ENCODE measurements at places on chromosomes 3 and 15.
A peak's percentile ranks its signal among the peaks of the same experiment; 100 is the strongest.

DNA sequence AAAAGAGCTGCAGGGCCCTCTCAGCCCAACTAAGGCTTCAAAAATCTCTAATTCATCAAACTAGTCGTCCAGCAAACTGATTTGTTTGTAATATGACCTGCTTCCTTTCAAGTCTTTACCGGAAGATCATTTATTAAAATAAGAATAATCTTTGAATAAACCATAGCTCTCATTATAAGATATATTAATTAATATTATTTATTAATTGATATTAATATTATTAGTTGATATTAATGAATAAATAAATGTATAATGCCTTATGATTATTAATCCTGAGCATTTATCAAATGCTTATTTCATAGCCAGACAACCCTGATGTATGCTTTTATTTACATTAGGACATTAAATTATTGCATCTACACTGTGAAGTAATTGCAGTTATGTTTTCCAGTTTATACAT, 550.7 kb upstream of the ALCAM start:
- DNase-seq = no peak

- no peak for DNase-seq
Observed at GRCh38 chr3:118128886-118129285, 905.8 kb downstream of the IGSF11 start.

DNA sequence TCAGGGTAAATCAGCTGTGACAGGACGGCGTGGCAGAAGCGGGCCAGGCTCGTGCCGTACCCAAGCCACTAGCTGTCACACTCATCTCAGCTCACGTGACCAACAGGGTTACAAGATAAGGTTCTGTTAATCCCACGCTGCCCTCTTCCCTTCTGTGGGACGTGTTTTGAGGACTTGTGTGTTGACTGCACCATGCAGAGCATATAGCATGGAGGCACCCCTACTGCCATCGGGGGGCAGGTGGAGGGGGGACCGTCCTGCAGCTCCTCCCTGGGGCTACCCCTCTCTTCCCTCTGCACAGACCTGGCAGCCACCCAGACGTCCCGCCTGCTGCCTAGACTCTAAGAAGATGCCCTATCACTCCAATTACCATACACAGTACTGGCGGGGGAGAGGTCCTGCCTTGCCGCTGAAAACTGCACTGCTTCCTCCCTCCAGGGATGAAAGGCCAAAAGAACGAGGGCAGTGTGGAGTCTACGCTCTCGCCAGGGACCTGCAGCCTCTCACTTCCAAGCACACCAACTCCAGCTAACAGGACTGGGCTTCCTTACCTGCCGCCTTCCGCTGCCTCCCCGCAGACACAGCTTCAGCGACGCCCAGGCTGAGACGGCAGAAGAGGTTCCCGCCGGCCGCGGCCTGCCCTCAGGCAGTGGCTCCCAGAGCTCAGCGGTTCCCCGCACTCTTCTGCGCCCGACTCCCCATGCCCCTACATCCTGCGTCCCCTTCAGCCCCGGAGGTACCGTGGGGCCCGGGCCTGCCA, at the start of gene TNK2:
TSS of gene TNK2 (minus strand) at position 618 of the 760 bp plus-strand sequence. CDS start 19,963 bp downstream, outside the sequence.
- peak; percentile 54 for DNase-seq

GRCh38 chr15:73927476-73928240, 1.4 kb downstream of the LOXL1 start:
- DNase-seq = peak; percentile 70

DNA sequence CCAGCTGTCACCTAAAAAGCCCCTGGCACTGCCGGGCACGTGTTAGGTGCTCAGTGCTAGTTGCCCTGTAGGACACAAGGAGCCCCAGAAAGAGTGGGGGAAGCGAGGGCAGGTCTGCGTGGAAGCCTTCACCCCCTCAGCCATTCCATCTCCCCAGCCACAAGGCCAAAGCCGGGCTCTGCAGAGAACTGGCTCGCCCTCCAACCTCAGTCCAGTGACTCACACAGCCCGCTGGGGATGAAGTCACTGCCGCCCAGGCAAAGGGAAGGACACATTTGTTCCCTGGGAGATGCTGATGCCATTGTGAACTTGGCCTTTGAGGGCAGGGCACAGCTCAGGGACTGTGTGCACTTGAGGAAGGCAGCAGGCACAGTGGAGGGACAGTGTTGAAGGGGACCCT, 48.1 kb downstream of the IQSEC1 start:
- DNase-seq = no peak

DNA sequence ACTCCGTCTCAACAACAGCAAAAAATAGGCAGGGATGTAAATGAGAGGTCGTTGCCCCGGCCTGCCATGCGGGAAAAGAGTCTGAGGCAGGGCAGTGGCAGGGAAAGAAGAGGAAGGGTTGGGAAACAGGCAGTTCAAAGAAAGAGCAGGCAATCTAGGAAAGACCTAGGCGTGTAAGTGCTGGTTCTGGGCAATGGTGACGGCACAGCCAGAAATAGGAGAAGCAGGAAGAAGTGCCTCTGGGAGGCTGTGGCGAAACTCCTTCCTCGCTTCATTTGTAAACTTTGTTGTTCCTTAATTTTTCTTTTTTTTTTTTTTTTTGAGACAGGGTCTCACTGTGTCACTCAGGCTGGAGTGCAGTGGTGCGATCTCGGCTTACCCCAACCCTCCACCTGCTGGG, 4.3 kb downstream of the SLC51A start:
- no peak for DNase-seq

DNA sequence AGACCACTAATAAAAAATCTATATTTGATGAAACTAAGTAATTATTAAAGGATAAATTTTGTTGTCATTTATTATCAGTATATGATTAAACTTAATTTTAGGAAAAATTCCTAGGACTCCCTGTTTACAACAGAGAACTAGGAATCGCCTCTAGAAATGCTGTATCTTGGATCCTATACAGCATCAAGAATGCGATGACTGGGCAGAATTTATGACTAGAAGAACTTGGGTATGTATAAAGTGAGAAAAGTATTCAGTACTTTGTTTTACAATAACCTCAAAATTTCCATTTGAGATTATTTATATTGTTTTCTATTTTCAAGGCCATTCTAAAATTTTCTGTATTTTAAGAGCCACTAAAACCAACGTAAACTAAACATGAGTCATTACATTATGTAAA, 82.3 kb upstream of the AGTR1 start:
- DNase-seq = no peak

- DNase-seq = no peak
Observed at GRCh38 chr3:6471744-6472143, 389.2 kb upstream of the GRM7 start.

- DNase-seq = no peak
Observed at GRCh38 chr3:42096796-42097565, 5.8 kb downstream of the TRAK1 start.

GRCh38 chr15:100191161-100191560, 150.6 kb downstream of the ADAMTS17 start:
- no peak for DNase-seq

- DNase-seq = no peak
Observed at GRCh38 chr3:127089486-127090145, 103.3 kb upstream of the PRR23E start.

GRCh38 chr3:146566138-146566537, 21.7 kb upstream of the PLSCR1 start:
- no peak for DNase-seq

- no peak for DNase-seq
Observed at GRCh38 chr3:80767604-80768003, 993.8 kb downstream of the GBE1 start.

GRCh38 chr15:61571026-61571425, 341.9 kb upstream of the RORA start:
- no peak for DNase-seq

DNA sequence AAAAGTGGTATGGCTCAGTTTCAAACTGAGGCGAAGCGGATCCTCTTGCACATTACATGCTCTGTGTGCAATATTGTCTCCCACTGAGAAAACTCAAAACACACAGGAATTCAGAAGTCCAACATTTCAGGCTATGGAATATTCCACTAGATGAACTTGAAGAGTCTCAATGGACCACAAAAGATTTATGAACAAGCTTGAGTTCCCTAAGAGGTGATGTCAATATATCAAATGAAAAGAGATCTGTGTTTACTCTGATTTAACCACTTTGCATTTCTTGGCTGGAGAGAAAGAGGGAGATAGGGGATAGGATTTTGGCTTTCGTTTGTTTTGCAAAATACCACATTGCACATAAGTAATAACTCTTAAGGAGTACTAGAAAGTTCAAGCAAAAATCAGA, 20.3 kb downstream of the PDZRN3 start:
- DNase-seq = no peak

DNA sequence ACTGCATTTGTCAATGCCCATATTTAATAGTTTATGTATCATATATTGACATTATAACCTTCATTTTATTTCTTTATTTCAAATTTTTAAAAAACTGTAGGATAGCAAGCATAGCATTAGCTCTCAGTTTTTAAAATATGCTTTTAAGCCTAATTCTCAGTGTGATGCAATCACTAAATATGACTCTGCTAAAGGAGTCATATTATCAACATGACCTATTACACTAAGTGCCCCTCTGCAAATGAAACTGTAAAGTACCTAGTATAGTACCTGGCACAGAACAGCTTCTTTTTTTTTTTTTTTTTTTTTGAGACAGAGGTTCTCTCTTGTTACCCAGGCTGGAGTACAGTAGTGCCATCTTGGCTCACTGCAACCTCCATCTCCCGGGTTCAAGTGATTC, 179.4 kb upstream of the CGNL1 start:
- no peak for DNase-seq

DNA sequence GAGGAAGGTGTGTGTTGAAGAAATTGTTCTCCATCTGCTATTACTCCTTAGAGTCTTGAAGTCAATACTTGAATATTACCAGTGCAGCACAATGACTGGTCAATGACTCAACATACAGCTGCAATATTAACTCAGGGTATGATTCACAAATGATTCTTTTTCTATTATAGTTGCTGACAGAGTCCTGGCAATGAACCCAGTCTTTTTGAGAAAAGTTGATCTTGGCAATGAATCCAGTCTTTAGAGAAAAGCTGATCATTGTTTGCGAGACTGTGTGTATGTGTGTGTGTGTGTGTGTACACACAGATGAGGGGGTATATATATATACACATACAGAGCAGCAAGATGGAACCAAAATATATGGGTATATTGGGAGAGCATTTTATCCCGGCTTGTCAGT, 315.1 kb downstream of the ZNF385D start:
- no peak for DNase-seq

GRCh38 chr3:66052721-66053549, 14.2 kb upstream of the MAGI1 start:
- DNase-seq = no peak

GRCh38 chr15:89685995-89686394, 4.6 kb downstream of the PEX11A start:
- DNase-seq = no peak

GRCh38 chr15:73885954-73886700, 12.8 kb downstream of the TBC1D21 start:
- DNase-seq = no peak

- DNase-seq = no peak
Observed at GRCh38 chr3:148202386-148202785, 495.3 kb upstream of the AGTR1 start.

DNA sequence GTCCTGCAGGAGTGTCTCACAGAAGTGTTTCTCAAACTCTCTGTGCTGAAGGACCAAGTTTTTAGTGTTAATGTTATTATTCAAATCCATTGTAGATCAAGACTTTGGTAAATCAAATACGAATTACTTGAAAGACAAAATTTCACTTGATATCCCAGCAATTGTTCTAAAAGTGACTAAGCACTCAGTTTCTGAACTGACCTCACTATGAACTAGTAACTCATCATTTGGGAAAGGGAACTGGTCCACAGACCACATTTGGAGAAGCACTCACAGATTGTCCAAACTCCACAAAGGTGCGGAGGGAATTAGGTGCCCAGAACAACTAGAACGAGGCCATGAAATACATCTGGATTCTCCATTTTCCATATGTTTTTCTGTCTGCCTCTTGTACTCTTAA, 25.6 kb downstream of the FAM43A start:
- no peak for DNase-seq

GRCh38 chr3:19151171-19151570, 2.9 kb downstream of the KCNH8 start:
- DNase-seq = no peak

DNA sequence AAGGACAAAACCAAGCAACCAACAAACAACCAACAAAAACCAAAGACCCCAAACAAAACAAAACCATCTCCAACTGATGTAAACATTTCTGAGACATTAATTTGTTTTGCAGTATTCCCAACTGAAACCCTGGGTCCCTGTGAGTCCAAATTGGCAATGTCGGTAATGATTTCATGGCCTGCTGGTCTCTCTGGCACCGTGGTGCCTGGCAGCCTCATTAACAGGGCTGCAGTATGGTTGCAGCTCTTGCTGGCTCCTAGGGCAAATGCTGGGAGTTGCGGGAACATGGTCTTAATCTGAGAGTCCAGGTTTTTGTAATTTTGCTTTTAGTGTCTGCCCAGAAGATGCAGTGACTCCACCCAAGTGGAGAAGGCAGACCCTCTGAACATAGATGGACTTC, 128.3 kb downstream of the SV2B start:
- DNase-seq = no peak
